ENCODE measurements at places on chromosomes 13 and 19.

DNA sequence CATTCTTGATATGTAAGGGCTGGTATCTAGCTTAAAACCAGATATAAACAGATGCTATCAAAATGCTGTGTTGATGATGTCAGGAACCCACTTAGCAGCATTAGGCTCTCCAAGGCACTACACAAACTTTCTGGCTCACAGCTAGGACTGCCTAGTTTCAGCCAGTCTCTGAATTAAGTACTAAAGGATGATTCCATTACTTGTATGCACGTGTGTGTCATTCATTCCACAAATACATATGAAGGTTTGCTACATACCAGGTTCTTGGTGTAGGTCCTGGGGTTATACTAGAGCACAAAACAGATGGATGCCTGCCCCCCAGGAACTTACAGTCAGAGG is 151.5 kb downstream of the RGCC start:
- DNase-seq: no peak

GRCh38 chr13:23456437-23457210 is 23.1 kb upstream of the SACS start:
- no peak for DNase-seq

DNA sequence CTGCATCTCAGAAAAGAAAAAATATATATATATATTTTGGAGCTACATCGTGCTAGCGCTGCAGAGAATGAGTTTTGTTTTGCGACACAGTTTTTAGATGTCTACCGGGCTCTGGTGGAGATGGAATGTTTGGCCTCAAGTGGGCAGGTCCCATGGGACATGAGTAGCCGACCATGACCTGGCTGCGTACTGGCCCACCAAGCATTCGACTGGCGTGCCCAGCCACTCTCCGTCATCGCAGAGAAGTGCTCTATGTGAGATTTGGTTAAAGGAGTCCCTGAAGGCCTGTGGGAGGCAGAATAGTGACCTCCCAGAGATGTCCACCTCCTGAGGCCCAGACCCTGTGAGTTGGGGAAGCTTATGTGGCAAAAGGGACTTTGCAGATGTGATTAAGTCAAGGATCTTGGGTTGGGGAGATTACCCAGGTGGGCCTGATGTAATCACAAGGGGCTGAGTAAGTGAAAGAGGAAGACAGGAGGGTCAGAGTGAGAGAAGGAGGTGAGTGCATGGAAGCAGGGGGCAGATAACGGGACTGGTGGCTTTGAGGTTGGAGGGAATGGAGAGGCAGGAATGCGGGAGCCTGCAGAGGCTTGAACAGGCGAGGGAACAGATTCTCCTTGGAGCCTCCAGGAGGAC is 821 bp upstream of the LILRB4 start:
- DNase-seq: no peak

GRCh38 chr19:30846102-30846501 is 473.9 kb downstream of the ZNF536 start:
- DNase-seq: no peak

DNA sequence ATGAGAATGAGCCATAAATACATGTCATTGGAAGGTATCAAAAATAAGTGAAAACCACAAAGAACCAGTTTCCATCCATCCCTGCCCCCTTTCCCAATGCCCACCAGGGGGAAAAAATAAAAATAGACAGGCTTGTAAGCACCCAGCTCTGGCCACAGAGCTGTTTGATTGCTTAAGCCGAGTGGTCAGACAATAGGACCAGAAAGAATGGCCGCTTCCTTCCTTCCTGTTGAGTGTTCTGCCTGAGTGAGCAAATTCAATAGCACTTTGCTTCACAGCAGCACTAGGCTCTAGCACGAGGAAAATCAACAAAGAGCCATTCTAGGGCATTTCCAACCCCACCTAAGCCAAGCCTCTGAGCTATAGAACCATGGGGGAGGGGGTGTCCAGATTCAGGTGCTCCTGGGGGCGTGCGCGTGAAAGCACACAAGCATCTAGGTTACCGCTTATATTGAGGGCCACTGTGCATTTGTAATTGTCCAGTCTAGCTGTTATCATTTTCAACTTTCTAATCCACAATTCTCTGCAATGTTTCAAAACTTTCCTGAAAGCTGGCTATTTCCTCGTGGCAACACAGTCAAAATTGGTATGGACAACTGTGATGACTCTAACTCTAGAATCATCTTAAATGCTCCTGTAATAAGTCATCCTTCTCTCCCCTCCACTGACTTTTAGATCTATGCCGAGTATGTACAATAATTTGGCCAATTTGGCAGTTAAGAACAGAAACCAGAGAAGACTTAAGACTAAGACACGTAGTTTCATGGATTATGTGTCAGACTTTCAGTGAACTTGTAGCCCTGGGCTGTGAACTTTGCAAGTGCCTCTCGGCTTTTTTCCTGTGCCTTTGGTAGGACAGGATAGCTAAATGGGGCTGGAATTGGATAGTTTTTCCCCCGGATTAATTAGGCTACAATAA is 64.3 kb downstream of the SPRY2 start:
- peak; percentile 16 for DNase-seq

DNA sequence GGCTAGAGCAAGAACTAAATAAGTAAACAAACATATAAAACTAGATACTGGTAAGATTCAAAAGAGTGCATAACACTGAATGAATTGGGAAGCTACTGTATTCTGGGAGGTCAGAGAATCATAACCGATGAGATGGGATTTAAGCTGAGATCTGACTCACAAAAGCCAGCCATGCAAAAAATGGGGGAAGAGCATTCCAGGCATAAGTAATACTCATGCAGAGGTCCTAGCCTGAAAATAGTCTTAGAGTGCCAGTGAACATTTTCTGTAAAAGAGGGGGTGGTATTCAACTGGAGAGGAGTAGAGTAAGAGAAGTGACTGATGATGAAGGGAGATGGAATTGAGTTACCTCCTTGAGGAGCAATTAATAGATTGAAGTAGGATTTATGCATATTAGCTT is 872.0 kb upstream of the GPC6 start:
- no peak for DNase-seq

- no peak for DNase-seq
These were observed 9.0 kb downstream of the ABHD8 start for GRCh38 chr19:17294051-17294891.
